ENCODE measurements at places on chromosomes 3 and 15.

GRCh38 chr15:99845009-99845408, 111.8 kb upstream of the LYSMD4 start:
- peak; percentile 20 for DNase-seq

DNA sequence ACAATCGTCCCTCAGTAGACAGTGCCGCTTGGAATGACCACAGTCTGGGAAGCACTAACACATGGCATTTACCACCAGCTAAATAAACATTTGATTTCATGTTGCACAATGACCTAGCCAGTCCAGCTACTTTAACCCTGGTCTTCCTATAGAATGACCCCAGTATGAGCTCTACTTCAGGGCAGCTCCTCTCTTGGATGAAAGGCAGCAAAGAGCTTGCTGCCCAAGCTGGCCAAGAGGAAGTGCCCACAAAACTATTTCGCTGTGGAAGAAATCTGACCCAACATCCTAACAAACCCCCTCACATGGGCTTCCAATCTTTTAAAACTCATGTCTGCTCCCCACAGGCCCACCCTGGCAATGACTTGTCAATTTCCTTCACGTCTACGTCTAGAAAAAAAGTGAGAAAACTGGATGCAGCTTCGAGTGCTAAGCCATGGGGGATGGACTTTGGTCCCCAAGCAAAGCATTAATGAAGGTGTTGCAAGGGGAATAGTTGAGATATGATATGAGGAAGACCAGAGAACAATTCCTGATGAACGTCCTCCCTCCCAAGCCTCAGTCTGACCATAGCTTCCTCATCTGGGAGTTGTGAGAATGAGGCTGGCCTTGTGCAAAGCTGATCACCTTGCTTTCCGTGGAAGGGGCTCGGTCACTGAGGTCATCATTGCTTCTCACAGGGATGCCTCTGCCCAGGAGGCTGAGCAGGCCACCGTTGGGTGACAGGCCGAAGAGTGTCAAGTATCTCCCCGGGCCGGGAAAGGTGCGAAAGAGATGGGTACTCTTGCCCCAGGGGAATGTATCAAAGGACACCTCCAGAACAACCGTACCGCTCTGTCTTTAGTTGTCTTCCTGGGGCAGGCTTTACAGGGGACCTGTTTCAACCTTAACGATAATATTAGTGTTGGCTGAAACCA, 964 bp downstream of the SLC25A20 start:
- DNase-seq = no peak

DNA sequence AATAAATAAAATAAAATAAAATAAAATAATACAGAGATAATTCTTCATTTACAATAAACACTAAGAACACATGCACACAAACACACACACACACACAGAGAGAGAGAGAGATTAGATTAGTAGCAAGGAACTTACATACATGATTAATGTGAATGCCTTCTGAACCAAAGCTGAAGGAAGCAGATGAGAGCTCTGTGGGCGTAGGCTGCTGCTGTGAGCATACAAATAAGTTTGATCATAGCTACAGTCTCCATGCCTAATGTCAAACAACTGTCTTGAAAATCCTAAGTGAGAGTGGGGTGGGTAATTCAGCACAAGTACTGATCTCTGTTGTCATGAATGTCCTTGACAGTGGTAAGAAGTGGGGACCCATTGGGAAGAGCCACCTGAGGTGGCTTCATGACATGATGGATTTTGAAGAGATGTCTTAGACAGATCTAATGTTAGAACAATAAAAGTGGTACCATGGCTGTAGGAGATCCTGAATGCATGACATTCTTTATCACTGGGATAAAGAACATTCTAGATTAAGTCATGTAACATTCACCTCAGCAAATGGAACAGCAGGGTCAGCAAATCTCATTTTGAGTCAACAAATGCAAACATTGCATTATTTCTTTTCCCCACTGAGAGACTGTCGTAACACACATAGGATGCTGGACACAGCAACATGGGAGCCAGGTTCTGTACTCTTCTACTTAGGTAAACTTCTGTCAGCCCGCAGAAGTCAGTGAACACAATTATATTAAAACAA, 46.2 kb downstream of the CHL1 start:
- DNase-seq = no peak

GRCh38 chr3:83434880-83435587, 1523.8 kb upstream of the CADM2 start:
- DNase-seq = no peak

- no peak for DNase-seq
Observed at GRCh38 chr3:5756443-5756842, 568.9 kb downstream of the EDEM1 start.

GRCh38 chr3:71022551-71023335, 560.8 kb downstream of the FOXP1 start:
- no peak for DNase-seq

DNA sequence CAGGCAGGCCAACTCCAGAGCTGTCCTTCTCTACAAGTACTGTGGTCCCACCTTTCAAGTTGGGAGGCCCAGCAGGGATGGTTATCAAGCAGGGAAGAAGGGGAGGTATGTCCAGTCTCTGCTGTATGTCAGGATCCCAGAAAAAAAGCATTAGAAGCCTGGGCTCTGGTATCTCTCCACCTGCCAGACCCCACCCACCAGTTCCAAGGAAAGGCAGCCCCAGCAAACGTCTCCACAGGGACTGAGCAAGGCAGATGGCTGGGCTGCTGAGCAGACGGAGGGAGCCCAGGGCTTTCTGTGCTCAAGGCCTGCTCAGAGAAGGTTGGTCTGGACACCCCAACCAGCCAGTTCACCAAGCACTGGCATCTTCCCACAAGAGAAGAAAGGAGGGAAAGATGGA, 287.8 kb downstream of the XXYLT1 start:
- no peak for DNase-seq

GRCh38 chr15:79341396-79341795, 30.5 kb downstream of the TMED3 start:
- DNase-seq = no peak

- DNase-seq = peak; percentile 95
Observed at GRCh38 chr3:127734754-127735473, 62.2 kb downstream of the ABTB1 start.

DNA sequence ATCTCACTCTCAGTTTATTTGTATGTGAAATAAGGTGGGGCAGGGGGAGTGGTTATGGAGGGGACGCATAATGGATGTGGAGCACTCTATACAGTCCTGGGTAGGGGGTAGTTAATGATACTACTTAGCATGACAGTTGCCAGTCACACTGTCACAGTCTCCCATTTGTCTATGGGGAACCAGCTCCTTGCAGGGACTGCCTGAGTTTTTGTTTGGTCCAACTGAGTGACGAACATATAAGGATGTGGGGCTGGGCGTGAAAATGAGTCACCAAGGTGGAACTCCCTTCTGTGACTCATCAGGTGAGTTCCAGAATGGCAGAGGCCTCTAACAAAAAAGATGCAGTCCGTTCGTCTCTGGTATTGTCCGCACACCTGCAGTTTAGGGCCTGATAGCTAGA, 235.3 kb upstream of the ST8SIA2 start:
- DNase-seq = no peak

GRCh38 chr3:176766862-176767261, 430.4 kb downstream of the TBL1XR1 start:
- DNase-seq = no peak

GRCh38 chr15:73866881-73867410, 6.4 kb upstream of the TBC1D21 start:
- DNase-seq = no peak

- DNase-seq = no peak
Observed at GRCh38 chr3:184336547-184337398, 627 bp upstream of the FAM131A start.

- DNase-seq = no peak
Observed at GRCh38 chr3:48397767-48398681, 26.0 kb downstream of the FBXW12 start.

DNA sequence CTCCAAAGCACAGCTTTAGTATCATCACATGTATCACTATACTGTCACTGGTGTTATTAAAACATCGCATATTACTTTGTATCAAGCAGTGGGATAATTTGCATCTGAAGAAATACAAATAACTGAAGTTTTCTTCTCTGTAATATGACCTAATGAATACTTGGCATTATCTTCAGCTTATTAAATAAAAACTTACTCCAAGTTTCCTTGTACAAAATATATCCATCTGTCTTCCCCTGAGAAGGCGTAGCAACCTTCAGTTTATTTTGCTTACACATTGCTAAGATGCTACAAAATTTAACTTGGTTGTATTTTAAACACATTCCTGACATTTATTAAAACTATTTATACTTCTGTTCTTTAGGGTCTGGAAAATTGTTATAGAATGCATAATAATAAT, 13.7 kb downstream of the FGF7 start:
- no peak for DNase-seq

DNA sequence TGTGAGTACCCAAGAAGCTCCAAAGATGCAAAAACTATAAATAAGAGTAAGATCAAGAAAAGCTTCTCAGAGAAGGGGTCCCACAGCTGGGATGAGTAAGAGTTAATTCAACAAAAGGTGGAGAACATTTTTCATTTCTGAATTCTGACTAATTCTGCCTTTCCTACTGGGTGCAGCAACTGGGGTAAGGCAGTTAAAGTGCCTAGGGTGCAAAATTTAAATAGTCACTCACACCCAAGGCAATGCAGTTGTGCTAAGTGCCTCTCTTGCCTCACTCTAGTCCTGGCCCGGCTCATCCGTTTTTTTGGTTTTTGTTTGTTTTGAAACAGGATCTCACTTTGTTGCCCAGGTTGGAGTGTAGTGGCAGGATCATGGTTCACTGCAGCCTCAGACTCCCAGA, 240.2 kb downstream of the TP63 start:
- DNase-seq = no peak

DNA sequence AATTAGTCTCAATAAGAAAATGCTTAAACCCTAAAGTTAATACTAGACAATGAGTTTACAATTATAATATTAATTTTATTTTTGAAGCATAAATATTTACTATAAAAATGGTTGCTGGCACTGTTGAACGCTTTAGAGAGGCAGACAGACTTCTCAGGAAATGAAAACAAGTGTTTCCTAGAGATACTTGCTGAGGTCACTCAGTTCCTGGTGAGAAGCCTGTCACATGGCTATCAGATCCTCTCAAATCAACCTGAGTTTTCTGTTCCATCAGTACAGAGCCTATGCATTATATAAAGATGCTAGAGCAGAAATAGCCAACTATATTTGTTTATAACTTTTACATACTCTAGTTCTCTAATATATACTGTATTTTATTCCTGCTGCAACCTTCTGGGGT, 109.2 kb downstream of the MYO5A start:
- no peak for DNase-seq

GRCh38 chr3:167653155-167653554, 587 bp downstream of the WDR49 start:
- DNase-seq = no peak

DNA sequence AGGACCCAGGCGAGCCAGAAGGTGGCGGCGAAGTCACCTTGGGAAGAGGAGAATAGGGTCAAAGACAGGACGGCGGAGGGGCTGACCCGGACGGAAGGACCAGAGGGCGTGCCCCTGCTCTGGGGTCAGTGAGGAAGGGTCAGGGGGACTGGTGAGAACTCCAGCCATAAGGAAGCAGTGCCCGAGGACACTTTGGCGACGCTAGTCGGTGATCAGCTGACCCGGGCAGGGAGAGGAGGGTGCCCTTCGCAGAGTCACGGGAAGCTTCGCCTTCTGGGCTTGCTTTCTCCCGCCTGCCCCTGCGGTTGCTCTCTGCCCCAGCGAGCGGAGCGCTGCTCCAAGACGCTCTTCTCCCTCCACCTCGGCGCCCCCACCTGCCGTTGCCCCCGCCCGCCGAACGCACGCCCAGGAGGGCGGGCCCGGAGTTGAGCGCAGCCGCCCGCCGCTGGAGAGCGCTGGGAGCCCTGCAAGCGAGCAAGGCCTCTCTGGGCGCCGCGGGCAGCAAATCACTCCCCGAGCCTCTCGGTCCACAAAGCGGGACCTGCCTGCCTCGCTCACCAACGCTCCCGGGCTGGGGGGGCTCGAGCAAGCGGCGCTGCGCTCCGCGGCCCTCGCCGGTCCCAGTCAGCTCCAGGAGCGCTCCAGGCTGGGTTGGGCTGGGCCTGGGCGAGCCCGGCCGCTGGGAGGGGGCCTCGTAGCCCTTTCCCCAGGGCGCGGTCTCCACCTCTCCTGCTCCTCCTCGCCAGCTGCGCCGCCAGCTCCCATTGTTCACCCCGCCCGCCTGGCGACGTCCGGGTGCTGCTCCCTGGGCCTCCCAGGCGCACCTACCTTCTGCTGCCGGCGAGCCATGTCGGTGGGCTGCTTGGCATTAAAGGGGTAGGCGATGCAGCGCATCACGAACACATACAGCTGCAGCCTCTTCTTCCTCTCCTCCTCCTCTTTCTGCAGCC, 1.2 kb downstream of the CADPS start:
- no peak for DNase-seq

DNA sequence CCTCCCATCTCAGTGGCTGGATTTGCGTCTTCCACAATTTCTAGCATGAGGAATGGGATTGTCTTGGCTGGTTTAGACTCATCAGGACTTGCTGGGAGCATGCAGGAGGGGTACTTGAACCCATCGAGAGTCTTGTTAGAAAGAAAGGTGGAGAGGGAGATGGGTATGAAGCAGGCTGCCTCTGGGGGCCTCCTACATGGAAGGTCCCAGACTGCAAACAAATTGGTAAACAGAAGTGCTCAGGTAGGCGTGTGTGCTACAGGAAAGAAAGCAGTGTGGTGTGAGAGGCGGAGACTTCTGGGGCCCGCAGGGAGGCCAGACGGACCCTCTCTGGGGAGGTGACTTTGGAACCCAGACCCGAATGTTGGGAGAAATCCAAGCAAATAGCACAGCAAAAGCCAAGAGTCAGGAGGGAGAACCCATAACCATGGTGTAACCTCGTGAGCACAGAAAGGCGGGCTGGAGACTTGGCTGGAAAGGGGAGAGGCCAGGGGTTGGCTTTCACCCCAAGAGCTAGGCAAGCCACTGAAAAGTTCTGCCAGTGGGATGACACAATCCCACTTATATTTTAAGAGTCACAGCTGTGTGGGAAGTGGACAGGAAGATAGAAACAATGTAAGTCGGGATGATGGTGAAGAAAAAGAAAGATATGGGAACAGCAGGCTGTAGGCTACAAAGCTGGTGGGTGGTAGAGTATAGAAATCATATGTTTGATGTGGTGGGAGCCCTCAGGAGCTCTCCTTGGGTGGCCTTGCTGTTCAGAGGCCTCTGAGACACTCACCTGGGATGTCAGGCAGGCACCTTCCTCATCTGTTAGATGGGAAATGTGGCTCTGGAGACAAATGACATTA, 130.1 kb upstream of the PRR20G start:
- DNase-seq = no peak

- DNase-seq = no peak
Observed at GRCh38 chr15:81025721-81026370, 25.1 kb downstream of the TLNRD1 start.

GRCh38 chr3:127440384-127440783, 150.1 kb downstream of the TPRA1 start:
- no peak for DNase-seq

DNA sequence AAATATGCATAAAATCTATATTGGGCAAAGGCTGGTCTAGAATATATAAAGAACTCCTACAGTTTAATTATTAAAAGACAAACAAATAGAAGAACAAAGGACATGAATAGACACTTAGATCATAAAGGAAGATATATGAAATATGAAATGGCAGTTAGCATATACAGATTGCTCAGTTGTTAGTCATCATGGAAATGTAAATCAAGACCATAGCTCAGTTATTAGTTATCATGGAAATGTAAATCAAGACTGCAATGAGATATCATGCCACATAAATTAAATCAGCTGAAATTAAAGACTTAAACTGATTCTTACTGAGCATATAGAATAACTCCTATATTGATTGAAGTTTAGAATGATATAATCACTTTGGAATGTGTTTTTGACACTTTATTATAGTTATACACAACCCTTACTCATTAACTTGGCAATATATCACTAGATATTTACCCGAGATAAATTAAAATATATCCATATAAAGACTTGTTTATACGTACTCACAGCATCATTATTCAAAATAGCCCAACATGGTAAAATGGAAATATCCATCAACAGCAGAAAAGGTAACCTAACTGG, 45.2 kb upstream of the GOLGA8B start:
- DNase-seq = no peak

All from non-pigmented ciliary epithelial cell (primary cell).